ENCODE measurements at places on chromosomes 1 and 21. TPM values are rescaled to one million over a fixed set of nuclear protein-coding genes. Genes with fewer than 3 reads are reported as not detected.

Gene IGFN1
- 0.46 TPM for polyA plus RNA-seq

Gene TMEM81
- polyA plus RNA-seq, result 5.1 TPM

Gene RBP7
- 40.0 TPM for polyA plus RNA-seq

Gene OR2T2
- polyA plus RNA-seq, result not detected

Gene TNNT2
- polyA plus RNA-seq, result 66.5 TPM

Gene HSD3B1
- polyA plus RNA-seq, result 0.40 TPM

Measured in left renal pelvis (tissue), 4 donors.